ENCODE measurements at places on chromosomes 13 and 19.
A peak's percentile ranks its signal among the peaks of the same experiment; 100 is the strongest.

DNA sequence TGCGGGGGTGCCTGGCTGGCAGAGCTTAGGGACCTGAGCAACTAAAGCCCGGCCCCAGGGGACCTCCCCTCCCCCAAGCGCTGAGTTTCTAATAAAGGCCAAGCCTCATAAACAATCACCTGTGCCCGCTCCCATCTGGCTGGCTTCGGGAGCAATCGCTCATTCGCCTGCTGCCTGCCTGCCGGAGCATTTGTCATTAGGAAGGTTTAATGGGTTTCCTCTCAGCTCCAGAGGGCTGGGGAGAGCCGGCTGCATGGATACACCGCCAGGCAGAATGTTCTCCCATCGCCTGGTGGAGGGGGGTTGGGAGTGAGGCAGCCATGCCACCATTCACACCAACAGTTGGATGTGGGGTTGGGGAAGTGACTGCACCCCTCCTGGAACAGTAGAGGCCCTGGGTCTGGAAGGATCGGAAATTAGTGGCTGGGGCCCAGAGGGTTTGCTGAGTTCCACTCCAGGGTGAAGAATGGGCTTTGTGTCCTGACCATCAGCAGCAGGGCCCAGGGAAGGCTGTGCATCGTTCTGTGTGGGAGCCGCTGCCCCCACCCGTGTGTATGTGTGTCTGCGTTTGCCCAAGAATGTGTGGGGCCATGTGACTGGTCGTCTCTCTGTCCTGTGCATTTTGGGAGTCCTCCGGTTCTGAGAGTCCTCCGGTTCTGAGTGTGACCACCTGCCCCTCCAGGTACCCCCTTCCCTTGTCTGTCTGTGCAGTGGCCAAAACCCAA, 15.3 kb downstream of the PIN1 start:
- no peak for DNase-seq

DNA sequence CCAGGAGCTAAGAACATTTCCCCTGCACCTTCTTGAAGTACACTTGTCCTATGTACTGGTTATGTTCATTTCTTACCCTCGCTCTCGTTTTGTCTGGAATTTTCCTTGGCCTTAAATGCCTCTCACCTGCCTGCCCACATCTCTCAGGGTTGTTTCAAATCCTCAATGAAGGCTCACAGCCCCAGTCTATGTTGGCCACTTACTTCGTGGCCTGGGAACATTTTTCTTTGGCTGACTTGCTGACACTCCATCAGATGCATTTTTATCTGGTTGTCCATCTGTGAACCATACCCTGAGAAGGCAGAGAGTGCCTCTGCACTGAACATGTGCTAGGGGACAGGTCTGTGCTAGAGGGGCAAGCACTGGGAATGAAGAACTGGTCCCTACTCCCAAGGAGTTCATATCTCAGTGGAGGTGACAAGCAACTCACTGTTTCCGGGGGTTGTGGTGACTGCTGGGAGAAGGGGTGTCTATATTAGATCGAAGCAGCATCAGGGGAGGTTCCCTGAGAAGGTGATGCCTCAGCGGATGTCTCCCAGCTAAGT, 53.6 kb downstream of the USPL1 start:
- no peak for DNase-seq

GRCh38 chr19:48629599-48630295, 7.4 kb downstream of the DBP start:
- peak; percentile 54 for DNase-seq

DNA sequence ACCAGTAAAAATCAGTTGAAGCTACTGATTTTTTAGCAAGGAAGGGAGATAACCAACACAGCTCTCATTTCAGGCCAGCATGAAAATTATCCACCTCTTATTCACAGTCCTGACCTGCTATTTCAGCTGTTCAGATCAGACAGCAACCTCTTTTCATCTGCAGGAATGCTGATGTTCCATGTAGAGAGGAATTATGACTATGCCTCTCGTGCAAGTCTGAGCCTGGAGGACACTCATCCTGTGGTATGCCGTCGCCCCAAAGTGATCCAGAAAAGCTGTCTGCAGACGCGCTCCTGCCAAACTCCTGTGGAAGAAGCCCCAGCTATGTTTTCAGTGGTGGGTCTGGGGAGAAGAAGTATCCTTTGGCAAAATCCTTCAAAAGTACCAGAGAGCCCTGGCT, 563.5 kb upstream of the SLITRK1 start:
- no peak for DNase-seq

DNA sequence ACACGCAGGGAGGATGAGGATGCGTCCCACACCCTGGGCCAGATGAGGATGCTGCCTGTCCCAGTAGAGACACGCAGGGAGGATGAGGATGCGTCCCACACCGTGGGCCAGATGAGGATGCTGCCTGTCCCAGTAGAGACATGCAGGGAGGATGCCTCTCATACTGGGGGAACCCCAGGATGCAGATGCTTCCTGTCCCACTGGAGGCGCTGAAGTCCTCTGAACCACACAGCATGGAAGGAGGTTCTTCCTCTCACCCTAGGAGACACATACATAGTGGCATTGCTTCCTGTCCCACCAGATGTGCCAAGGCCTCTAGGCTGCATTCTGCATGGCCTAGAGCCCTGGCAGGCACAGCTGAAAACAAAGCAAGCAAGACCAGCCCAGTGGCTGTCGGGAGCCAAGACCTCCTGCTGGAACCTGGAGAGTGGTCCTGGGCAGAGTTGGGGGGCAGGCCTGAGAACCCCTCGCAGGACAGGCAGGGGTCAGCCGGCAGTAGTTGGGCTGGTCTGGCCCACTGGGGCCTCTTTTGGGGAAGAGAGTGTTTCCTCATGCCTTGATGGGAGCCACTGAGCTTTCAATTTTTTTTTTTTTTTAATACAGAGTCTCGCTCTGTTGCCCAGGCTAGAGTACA, 4.3 kb downstream of the HPN start:
- no peak for DNase-seq

- no peak for DNase-seq
Measured at GRCh38 chr13:29279356-29280254, 315.9 kb downstream of the SLC7A1 start.

DNA sequence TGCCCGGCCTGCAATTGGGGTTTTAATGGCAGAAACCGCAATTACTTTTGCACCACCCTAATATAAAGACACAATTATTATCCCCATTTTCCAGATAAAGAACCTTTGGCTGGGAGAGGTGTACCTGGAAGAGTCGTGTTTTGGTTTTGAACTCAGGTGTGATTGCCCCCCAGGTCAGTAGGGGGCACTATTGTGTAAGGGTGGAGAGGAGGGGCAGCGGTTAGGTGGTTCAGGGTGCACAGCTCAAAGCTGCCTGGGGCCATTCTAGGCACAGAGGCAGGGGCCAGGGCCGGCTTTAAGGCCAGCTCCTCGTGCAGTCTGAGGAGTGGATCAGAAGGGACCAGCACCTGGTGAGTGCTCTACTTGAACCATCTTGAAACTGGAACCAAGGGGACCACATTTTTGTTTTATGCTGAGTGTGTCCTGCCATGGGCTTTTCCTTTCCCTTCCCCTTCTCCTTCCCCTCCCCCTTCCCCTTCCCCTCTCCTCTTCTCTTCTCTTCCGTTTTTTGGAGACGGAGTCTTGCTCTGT, 5.8 kb upstream of the FCGRT start:
- peak; percentile 43 for DNase-seq

GRCh38 chr19:54387991-54388801, 23.5 kb upstream of the LAIR1 start:
- peak; percentile 26 for DNase-seq

DNA sequence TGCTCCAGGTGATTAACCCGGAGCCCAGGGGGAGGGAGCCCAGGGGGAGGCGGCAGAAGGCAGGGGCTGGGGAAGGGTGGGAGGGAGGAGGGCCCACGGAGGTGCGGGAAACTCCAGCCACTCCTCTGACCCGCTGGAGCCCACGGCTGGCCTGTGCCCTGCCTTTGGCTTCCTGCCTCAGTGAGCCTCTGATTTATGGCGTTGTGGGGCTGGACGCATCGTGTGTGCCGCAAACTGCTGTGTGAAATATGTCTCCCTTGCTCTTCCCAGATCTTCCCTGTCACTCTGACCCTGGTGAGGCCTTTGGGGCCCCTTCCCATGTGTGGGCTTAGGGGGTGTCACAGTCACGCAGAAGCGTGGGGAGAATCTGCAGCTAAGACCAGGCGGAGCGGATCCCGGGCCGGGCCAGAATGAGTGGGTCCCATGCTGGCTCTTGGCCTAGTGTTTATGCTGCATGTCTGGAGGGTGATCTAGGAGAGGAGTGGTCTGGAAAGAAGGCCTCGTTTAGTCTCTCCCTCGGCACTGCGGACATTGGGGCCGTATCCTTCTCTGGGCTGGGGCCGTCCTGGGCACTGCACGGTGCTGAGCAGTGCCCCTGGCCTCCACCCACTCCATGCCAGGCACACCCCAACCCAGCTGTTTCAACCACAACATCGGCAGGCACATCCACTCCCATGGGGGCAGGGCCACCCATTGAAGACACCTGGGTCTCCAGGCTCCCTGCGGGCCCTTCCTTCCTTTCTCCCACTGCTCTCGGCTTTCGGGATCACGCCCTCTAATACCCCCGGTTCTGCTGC, 123.0 kb downstream of the KDM4B start:
- no peak for DNase-seq

- peak; percentile 46 for DNase-seq
Measured at GRCh38 chr13:44237276-44237767, 136.3 kb upstream of the SERP2 start.

GRCh38 chr13:36405151-36405550, 27.1 kb upstream of the CCNA1 start:
- no peak for DNase-seq

DNA sequence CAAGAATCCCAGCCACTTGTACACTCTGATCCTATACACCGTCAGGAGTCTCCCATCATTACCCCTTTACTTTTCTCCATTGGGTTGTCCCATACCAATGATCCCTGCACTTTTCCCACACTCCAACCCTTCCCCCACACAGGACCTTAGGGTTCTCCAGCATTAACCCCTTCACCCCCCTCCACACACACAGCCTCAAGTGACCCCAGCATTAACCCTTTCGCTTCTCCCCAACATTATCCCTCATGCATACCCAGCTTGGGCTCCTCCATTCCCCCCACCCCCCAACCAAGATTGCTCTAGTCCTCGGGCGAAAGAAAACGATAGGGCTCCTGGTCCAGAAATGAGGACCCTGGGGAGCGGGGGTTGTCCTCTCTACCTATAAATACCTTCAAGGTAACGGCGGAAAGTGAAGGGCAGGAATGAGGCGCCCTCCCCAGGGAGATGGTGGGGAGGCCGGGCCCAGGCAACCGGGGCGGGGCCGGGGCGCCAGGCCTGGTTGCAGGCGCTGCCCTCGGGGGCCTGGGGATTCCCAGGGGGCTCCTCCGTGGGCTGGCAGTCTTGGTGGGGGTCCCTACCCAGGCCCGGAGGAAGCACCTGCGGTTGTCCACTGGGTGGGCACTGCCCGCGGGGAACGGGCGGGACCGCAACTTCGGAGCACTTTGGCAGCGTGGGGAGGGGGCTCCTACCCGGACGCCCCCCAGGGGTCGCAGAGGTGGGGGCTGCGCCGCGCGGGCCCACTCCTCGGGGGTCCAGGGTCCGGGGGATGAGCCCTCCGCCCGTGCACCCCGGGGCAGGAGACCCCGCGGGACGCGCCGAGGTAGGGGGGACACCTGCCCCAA, 757 bp downstream of the WIZ start:
- no peak for DNase-seq

DNA sequence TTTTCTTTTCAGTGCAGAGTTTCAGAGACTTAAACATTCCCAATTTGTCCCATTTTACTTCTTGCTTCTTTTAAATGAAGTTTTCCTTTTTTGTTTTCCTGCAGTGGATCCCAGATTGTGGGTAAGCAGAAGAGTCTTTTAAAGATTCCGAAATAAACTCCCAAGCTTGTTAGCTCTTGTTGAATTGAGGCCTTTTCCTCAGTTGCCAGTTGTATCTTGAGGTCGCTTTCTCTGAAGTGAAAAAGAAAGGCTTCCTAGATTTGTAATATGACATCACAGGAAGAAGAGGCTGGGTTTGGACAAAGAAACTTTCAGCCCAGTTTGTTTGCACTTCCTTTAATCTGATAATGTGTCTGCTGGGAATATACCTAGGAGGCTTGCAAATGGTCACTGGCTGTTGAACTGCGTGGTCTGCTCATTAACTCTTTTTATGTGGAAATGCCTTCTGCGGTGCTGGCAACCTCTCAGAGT, at the start of gene LPAR6:
Gene LPAR6, minus strand, starts transcription at position 233 of the 471 bp plus-strand sequence. CDS start 690 bp downstream, outside the sequence.
- no peak for DNase-seq

DNA sequence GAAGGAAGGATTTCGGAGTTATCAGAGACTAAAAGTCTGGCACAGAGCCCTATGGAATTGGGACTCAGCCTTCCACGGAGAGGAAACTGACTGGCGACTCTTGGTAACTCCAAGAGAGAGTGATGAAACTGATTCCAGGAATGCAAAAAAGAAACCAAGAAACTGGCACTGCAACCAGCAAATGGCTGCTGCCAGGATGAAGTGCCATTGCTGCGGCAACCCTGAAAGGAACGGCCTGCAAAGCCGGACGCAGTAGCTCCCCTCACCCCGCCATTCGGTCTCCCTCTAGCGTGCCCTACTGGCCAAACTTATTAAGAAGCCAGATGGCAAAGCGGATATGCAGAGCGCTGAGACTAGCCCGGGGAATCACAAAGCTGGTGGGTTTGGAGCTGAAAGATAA, 236.0 kb downstream of the PCDH9 start:
- peak; percentile 45 for DNase-seq

GRCh38 chr19:40702337-40703012, 12.0 kb upstream of the NUMBL start:
- DNase-seq, result peak; percentile 66

- DNase-seq, result no peak
Measured at GRCh38 chr13:52160506-52160905, 1.1 kb upstream of the NEK3 start.

GRCh38 chr13:27624071-27624470, 2.4 kb downstream of the POLR1D start:
- no peak for DNase-seq

GRCh38 chr13:91946498-91947070, 548.2 kb downstream of the GPC5 start:
- no peak for DNase-seq

GRCh38 chr19:55461974-55462626, 658 bp upstream of the ISOC2 start:
- no peak for DNase-seq

GRCh38 chr19:3345850-3346460, 20.4 kb upstream of the NFIC start:
- DNase-seq, result no peak

GRCh38 chr13:112729408-112729807, 39.6 kb downstream of the ATP11A start:
- DNase-seq, result peak; percentile 74

DNA sequence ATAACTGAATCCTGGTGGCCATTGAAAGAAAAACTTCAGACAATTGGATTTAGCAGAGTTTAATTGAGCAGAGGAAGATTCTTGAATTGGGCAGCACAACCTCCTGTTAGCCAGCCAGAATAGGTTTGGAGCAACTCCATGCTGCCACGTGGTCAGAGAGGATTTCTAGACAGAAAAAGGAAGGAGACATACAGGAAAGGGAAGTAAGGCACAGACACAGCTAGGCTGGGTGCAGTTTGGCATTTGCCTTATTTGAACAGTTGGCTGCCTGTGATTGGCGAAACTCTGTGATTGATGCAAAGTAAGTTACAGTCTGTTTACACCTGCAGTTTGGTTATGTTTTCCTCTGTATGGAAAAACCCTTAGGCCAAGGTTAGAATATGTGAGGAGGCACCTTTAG, 85.8 kb upstream of the SPATA13 start:
- DNase-seq, result no peak
